ENCODE measurements at places on chromosomes 13 and 19.

DNA sequence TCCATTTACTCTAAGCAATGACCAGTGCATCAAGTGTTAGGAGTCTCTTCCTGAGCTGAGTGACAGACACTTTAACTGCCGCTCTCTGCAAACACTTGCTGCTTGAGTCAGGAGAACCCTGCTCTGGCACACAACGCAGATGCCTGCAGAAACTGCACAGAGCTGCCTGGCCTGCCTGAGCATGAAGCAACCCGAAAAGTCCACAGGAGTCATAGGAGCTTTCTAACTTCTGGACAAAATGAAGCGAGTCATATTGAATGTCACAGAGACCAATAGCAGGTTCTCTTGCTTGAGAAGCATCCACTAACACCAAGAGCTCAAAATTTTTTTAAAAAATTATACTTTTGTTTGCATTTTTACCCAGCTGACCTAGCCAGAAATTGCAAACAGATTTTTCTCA, 232.4 kb downstream of the LHFPL6 start:
- DNase-seq = no peak

- no peak for DNase-seq
Measured at GRCh38 chr13:27919934-27920676, at the start of gene PDX1. TSS of gene PDX1 (plus strand) at chr13:27920000. CDS start at chr13:27920139, 139 bp downstream.

DNA sequence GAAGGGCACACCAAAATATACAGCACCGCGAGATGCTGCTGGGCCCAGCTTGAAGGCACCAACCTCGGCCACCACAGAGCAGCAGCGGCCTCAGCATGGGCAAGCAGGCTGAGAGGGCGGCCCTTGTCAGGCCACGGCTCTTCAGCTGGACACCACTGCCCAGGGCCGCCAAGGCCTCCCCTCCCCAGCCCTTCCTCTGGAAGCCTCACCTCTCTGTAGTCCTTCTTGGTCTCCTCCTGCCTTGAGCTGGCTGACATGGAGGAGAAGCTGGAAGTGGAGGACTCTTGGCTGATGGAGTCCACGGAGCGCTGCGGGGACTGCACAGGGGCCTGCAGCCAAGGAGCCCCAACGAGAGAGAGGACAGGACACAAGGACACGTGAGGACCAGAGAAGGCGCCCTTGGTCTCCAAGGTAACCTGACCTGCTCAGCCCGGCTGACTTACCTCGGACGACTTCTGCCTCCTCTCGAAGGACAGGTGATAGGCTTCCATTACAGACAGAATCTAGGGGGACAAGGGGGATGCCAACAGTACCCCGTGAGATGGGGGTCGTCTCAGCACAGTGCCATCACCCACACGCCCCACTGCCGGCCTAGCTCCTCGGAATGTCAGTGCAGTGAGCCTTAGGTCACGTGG, 38.2 kb downstream of the PDCD5 start:
- no peak for DNase-seq

- no peak for DNase-seq
Measured at GRCh38 chr13:76223999-76224398, 587.9 kb downstream of the LMO7 start.

- DNase-seq = no peak
Measured at GRCh38 chr13:82993417-82993816, 888.9 kb downstream of the SLITRK1 start.

GRCh38 chr13:41344358-41344757, 33.3 kb downstream of the NAA16 start:
- DNase-seq = no peak

- DNase-seq = no peak
Measured at GRCh38 chr19:37221136-37221535, 3.1 kb downstream of the ZNF383 start.

- no peak for DNase-seq
Measured at GRCh38 chr13:81199956-81200355, 859.0 kb upstream of the SPRY2 start.

- DNase-seq = no peak
Measured at GRCh38 chr13:41643507-41643906, 186.2 kb downstream of the RGCC start.

DNA sequence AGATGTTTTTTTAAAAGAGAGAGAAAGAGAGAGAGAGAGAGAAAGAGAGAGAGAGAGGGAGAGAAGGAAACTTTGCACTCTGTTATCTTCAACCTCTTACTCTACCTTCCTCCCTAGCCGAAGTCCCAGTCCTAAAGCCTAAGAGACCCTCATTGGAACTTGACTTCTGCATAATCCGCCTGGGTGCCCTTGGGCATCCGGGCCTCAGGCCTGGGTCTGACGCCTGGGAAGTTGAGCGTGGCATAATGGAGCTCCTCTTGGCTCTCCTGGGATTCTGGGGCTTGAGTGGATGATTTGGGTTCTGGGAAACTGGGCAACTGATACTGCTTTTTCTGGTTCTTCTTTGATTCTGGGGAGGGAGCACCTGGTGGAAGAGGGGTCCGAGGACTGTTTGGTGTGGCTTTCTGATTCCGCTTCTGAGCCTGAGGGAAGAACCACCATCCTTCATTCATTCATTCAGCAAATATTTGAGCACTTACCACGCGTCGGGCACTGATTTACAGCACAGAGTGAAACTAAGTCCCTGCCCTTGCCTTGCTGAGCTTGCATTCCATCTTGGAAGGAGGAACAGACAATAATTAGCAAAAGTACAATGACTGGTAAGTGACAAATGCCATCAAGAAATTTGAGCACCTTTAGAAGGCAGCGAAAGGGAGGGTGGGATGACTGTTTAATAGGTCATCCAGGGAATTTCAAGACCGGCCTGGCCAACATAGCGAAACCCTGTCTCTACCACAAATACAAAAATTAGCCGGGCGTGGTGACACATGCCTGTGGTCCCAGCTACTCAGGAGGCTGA, 6.3 kb downstream of the SIGLEC10 start:
- no peak for DNase-seq

GRCh38 chr19:43372462-43372861, 19.0 kb downstream of the CD177 start:
- no peak for DNase-seq

DNA sequence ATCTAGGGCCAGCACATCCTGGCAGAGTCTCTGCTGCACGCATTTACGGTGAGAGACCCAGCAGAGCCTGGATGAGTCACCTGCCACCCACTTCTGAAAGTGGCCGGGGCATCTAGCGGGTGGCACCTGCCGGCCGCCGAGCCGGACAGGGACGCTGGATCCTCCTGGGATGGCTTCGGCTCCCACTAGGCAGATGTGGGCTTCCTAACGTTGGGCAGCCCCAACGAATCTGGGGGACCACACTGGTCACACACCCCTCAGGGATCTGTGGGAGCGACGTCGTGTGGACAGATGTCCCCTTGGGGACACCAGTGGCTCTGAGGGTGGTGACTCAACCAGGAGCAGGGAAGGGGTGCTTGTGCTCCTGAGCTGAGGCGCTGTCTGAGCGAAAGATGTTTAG, 32.2 kb downstream of the TMEM255B start:
- DNase-seq = no peak

DNA sequence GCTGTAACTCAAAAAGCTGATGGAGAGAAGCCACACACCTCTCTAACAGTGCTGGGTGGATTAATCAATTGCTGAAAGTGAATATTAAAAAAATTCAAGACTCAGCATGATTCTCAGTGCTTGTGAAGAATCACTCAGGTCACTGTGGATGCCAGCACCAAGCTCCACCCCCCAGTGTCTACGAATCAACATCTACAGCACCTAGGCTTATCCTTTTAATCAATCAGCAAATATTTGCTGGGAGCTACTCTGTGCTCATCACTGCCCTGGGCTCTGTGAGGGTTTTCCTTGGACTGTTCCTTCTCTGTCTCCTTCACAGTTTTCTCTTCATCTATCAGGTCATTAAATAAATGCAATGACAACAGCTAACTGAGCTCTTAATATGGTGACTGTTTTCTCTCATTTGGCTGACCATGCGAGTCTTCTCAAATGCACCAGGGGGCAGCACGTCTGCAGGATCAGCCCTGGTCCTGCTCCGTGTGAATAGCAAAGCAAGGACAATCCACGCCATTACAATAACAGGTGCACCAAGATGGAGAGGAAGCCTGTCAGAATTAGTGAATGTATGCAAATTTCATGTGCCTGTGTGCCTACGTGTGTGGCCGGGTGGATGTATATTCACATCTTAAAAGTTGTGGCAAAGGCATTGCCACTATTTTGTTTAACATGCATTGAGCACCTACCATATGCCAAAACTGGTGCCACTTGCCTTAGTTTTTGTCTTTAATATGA, 14.6 kb upstream of the C13orf42 start:
- DNase-seq = no peak

DNA sequence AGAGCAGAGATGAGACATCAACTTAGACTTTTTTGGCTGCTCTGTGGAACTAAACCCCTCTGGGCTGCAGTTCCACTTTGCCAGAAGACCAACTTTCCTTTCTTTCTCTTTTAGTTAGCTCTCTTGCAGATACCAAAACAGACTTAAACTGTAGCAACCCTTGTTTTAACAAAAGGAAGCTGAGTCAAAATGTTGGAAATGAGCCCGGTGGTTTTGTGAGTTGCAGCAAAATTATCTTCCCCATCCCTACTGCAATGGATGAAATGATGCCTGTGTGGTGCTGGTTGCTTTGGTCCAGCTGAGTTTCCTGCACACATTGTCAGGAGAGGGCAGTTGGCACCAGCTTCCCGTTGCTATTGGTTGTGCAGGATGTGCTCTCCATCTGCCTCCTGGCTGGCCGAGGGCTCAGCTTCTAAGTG, 115.3 kb downstream of the LRCH1 start:
- DNase-seq = no peak

GRCh38 chr19:49287141-49287770, 37.7 kb downstream of the SLC6A16 start:
- no peak for DNase-seq

DNA sequence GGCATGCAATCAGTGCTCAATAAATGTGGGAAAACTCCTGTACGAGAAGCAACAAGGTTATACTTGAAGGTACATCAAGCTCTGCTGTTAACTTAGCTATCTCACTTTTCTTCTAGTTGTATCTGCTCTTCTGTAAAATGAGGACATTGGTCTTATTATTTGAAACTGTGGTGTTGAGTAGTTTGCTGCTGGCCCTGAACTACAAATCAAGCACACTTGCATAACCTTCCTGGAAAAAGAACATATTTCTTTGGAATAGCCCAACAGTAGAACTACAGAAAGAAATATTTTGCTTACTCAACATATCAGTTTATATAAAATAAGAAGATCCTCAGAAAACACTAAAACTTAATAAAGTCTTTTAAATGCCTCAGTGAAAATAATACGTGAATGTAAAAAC, 203.0 kb downstream of the KCTD12 start:
- DNase-seq = no peak

- DNase-seq = no peak
Measured at GRCh38 chr13:40228496-40228895, 437.9 kb downstream of the FOXO1 start.

DNA sequence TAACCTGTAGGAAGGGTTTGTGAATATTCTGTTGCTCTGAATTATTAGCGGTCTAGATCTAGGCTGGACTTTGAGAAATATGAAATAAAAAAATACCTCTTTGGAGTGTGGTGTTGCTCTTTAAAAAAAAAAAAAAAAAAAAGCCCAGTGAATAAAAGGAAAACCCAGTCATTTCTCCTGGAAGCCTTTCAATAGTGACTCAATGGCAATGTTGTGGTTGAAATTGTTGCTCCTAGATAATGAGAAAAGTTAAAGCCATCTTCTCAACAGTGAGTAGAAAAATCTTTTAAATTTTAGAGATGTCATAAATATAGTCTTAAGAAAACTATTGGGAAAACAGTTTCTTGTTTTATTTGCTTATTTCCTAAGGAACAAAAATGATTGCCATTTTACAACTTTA, 135.3 kb downstream of the RFC3 start:
- no peak for DNase-seq

- DNase-seq = no peak
Measured at GRCh38 chr19:33233056-33233873, 7.6 kb upstream of the SLC7A10 start.

DNA sequence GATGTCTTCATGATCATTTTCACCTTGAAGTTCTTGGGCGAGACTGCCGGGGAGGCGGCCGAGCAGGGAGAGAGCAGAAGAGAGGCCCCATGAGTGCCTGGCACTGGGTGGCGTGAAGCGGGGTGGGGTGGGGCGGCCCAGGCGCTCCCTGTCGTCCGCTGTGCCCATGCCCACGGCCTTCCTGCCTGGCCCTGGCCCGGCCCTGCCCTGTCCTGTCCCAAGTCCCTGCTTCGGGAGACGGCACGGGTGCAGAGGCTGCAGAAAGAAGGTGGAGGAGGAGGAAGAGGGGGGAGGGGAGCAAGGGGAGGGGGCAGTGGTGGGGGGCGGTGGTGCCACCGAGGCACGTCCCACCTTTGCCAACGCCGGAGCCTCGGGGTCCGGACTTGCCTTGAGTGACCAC, 118.4 kb downstream of the PTPRS start:
- DNase-seq = no peak

- DNase-seq = no peak
Measured at GRCh38 chr13:99322297-99323103, 15.3 kb upstream of the GPR183 start.
